Amygdala (tissue), 56 donors: ENCODE measurements at places on chromosomes 11 and 22.

DNA sequence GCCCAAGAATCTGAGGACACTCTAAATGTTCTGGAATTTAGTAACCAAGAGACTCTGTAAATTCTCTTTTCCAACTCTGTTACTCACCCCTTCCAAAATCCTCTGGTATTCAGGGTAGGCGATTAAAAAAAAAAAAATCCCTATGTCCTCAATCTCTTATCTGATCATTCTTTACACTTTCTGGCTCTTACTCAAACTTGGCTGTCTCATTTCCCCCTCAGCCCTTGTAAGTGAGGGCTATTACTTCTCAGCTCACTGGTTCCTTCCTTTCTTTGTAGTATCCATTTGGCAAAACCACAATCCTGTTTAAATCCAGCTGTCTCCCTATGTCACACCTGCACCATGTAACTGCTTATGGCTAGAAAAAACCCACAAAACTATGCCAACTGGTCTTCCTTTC, 12.7 kb upstream of the MSANTD2 start:
- no peak for DNase-seq

DNA sequence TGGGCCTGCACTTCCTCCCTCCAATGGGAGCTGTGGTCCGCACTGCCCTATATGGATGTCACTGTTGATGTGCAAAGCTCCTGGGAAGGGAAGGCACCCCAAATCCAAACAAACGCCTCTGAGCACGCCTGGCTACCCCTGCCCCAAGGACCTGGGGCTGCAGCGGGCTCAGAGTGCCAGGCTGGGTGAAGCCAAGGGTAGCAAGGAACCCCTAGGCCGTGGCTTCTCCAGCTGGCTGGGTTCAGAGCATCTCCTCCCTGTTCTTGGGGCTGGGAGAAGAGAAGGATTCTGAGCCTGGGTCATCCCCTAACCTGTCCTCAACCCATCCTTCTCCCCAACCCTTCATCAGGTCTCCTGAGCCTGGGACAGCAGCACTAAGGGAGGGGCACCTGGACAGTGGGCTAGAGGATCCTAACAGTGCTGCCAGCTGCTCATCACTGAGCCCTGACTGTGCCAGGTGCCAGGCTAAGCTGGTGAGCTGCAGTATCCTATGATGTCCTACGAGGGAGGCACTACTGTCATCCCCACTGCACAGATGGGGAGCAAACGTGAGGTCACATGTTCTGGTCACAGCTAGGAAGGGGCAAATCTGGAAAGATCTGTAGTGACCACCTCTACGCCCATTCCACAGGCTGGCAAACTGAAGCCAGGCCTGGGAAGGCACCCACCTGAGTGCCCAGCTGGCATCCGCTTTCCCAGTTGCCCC, 3.0 kb downstream of the SSTR3 start:
- no peak for DNase-seq

DNA sequence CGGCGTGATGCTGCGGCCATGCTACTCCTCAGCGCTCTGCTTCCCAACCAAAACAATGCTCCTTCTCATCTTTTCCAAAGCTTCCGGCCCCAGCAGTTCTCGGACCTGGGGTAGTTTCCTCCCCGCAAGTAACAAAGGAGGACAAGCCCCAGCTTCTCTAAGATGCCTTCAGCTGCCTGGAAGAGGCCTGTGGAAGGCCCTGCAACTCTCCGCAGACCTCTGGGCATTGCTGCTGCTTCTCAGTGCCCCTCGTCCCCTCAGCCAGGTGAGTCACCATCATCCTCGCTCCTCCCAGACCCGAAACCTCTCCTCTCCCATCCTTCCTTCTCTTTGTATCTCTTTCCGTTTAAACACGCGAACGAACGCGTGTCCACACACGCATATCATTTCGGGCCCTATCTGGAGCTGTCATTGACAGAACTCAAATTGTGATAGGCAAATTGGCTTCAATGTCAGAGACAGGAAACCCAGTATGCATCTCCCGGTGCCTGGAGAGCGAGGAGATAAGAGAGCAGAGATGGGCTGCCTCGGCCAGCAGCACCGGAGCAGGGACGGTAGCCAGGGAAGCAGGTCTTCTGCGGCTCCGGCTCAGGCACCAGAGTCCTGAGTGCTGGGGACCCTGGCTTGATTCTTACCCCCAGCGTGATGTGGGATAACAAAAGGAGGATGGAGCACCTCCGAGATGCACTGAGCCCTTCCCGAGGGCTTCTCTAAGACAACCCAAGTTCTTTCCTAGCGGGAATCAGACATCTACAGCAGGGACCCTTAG, 22.0 kb upstream of the JAM3 start:
- DNase-seq, result no peak

DNA sequence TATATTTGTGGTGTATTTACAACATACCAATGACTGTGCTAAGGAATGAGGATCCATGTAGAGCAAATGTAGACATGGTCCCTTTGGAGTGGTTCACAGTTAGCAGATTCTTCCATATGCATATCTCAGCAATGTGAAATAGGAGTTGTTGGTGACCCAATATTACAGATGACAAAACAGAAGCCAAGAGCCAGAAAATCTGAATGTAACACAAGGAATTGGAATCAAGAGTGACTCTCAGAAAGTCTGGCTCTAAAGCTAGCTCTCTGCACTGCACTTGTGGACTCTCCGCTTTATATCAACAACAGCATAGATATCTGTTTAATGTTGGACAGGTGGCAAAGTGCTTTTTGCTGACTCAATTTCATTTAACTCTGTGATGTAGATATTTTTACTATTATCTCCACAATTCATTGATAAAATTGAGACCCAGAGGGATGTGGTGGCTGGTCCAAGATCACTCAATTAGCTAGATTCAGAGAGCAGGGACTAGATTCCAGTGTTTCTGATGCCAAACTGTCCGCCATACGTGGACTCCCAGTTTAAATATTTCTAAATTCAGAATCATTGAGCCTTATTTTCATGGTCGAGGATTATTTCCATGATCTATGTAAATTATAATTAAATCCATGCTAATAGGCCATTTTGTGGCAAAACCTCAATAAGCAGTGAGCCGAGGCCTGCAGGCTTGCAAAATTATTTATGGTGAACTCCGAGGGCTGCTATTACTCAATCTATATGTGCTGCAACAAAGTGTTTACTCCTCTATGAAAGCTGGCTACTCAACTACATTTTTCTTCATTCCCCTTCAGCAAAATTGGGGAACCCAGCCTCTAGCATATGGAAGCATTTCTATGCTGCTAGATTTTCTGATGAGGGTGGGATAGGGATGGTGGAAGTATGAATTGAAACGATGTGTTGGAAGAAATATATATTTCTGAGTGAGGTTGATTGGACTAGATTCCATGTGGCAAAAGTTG, 21.1 kb upstream of the TENM4 start:
- no peak for DNase-seq

- no peak for DNase-seq
Observed at GRCh38 chr11:118841469-118842242, 42.0 kb upstream of the CXCR5 start.

DNA sequence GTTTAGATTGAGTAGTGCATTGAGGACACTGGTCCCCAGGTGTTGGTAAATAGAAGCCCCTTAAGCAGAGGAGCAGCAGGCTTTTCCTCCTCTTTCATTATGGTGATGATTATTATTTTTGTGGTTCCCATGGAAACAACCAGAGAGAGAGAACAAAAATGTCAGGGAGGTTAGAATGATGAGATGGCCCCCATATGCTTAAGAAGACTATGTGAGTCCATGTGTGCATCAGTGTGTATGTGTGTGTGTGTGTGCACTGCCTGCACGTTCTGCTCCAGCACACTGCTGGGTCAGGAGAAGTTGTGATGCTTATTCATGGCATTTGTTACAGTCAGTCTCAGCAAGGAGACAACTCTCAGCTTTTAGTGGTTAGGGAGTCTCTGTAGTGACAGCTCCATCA, 724.2 kb downstream of the NTM start:
- no peak for DNase-seq

- DNase-seq, result no peak
Observed at GRCh38 chr11:107272561-107272960, 185.1 kb downstream of the CWF19L2 start.
